ENCODE measurements at places on chromosomes 3 and 15. TPM values are rescaled to one million over a fixed set of nuclear protein-coding genes. Genes with fewer than 3 reads are reported as not detected.

DNA sequence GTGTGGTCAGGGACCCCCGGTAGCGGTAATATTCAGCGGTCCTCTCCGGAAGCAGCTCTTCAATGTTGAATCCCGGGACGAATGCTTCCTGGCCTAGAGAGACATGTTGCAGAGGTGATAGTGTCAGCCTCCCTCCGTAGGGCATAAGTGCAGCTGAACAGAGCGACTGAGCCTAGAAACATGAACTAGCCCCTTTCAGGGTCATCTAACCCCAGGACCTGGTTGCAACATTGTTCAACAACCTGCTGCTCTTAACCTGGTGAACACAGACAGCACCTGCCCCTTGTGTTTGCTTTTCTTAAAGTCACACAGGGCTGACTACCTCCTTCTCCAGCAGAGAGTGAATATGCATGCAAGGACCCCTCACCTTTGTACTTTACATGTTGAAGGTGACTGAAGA, 41.3 kb downstream of the CA12 start:
- no peaks in the 10 kb centered on the region for H3K27me3 ChIP-seq
- H3K4me3 ChIP-seq: no peak overlapping the region
- DNase-seq: no peak

DNA sequence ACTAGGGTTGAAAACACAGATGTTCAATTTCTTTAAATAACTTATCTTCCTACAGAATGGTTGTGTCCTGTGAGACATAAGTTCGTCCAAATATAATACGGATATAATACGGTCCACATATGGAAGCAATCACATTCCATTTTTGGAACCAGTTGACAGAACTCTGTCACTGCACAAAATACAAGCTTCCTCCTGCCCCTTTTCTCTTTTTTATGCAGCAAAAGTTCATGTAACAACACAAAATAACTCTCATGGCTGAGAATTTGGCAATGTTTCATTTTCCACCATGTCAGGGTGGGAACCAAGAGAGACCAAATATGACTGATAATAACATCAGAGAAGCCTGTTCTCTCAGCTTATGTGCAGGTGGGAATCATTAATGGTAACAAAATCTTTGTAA, 158.1 kb upstream of the ZNF385D start:
- no peaks in the 10 kb centered on the region for H3K36me3 ChIP-seq
- H3K27ac ChIP-seq: no peak overlapping the region
- DNase-seq: no peak
- H3K27me3 ChIP-seq: no peaks in the 10 kb centered on the region
- no peak overlapping the region for H3K4me3 ChIP-seq
- no peaks in the 10 kb centered on the region for H3K4me1 ChIP-seq

DNA sequence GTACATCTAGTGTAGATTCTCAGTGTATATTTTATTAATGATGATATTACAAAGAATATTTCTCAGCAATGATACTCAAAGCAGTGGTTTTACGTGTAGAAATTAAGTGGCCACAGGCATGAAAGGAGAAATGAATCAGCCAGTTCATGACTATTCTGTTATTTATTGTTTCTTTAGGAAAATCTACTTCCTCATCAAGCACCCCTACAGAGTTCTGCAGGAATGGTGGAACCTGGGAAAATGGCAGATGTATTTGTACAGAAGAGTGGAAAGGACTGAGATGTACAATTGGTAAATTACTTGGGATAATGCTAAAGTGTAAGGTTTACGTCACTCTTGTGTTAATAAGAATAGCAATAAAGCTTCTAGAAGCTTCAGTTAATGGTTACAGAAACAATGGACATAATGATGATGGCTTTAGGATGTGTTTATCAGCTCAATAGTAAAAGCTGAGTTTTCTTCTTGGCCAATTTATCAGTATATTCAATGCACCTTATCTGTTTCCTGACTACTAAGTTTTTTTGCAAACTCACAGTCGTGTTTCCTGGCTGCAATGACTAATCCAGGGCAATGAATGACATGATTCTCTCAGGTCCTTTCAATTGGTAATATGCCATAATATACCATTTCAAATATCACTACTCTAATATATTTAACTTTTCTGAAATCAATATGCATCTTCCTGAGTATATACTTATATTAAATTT, 20.2 kb downstream of the ADGRG7 start:
- H3K4me3 ChIP-seq: no peak overlapping the region
- H3K4me1 ChIP-seq: no peaks in the 10 kb centered on the region
- no peak overlapping the region for H3K27ac ChIP-seq
- no peak for DNase-seq
- peaks cover 1% of the 10 kb centered on the region for H3K27me3 ChIP-seq
- H3K36me3 ChIP-seq: no peaks in the 10 kb centered on the region

The SCAMP5 gene
- total RNA-seq: 0.36 TPM

The DNAH12 gene
- total RNA-seq: under 0.01 TPM

The KIF15 gene
- 10.8 TPM for total RNA-seq
